Uterus (tissue), 4 donors: ENCODE measurements at places on chromosomes 4 and X. TPM values are rescaled to one million over a fixed set of nuclear protein-coding genes. Genes with fewer than 3 reads are reported as not detected.

Gene HAND2
- total RNA-seq = 23.8 TPM

Gene FGF16
- 1.2 TPM for total RNA-seq

Gene CTAG1A
- total RNA-seq = not detected

Gene XKRX
- 0.59 TPM for total RNA-seq

Gene MAOA
- 90.6 TPM for total RNA-seq

Gene TBC1D8B
- total RNA-seq = 9.3 TPM

Gene TBC1D19
- 69.6 TPM for total RNA-seq

Gene TMEM192
- 2.0 TPM for total RNA-seq

Gene SMARCA1
- 35.4 TPM for total RNA-seq

Gene CACNA1F
- total RNA-seq = not detected

Gene UNC5C
- total RNA-seq = 21.6 TPM

Gene AFF2
- 7.9 TPM for total RNA-seq

Gene SRD5A3
- 4.1 TPM for total RNA-seq

Gene ARL9
- 1.7 TPM for total RNA-seq

Gene C4orf46
- 15.3 TPM for total RNA-seq

Gene SULT1E1
- total RNA-seq = 539 TPM

Gene F11
- total RNA-seq = not detected

Gene ZNF185
- 21.0 TPM for total RNA-seq

Gene FRG2
- total RNA-seq = not detected

Gene COL25A1
- total RNA-seq = 41.1 TPM

Gene KDR
- total RNA-seq = 129 TPM

Gene KCNIP4
- total RNA-seq = not detected

Gene SPINK2
- total RNA-seq = not detected

Gene NUP62CL
- total RNA-seq = 4.4 TPM

Gene UBE2D3
- 496 TPM for total RNA-seq

Gene CSAG3
- total RNA-seq = not detected

Gene TNIP3
- total RNA-seq = not detected

Gene TKTL2
- total RNA-seq = not detected

Gene MAGEB10
- not detected for total RNA-seq

Gene JCHAIN
- total RNA-seq = 12.7 TPM

Gene REPS2
- total RNA-seq = 68.4 TPM

Gene MGAT4D
- total RNA-seq = not detected

Gene CDX4
- total RNA-seq = not detected
